ENCODE measurements at places on chromosomes 5 and 9.

DNA sequence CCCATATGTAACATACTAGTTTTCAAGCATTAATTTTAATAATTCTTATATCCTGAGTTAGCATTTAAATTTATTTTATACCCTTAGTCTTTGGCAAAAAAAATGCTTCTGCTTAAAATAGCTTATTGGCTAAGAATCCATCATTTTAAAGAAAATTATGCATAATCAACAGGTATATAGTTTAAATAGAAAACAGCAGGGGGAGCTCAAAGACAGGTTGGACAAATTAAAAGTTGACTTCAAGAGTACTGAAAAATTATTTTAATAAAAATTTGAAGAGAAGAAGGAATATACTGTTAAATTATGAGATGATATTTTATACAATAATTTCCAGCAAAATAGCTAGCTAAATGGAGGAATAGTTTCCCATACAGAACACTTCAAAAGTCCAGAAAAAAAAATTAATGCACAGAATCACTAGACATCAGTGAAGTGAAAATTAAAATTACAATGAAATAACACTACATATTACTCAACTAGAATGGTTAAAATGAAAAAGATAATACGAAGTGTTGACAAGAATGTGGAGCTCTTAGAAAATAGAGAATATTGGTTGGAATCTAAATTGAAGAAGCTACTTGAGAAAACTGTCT is 387.1 kb downstream of the PDE4D start:
- DNase-seq = no peak

- no peak for DNase-seq
Measured at GRCh38 chr5:18699681-18700080, 1065.4 kb downstream of the TAF11L14 start.

DNA sequence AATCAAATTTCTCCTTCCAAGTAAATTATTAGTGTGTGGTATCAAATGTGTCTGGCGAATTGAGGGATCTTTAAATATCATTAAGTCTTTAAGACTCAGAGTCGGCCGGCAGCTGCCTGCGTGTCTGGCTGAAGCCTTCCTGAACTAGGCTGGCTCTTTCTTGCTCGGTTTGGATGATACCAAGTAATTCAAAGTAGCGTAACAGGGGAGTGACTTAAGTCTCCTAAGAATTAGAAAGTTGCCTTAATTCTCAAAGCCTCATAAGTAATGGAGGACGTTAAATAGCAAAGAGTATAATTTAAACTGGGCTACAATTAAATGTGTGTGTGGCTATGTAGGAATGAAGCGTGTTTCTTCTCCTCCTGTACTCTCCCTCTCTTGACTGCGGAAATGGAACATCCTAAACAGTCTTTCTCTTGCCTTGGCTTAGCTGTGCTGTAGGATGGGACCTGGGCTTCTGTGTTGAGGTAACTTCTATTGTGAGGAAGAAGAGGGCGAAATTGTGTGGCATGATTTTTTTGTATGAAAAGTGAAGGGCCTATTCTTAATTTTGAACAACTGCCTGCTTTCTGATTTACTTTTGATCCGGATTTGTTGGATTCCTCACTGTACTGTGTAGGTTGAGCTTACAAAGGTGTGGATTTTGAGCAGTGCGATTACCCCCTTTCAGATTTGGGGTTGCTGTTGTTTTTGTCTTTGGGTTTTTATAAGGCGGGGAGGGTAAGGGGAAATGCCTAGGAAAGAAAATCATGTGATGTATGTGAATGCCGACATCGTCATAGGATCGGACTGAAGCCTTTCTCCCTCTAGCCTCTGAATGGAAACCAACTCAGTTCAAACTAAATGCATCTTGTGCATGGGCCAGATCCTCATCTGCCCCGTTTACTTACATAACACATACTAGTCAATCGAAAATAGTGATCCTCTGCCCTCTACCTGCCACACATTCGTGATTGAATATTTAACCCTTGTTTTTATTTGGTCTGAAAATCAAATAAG is 29.9 kb downstream of the CPEB4 start:
- peak; percentile 60 for DNase-seq

GRCh38 chr5:94670726-94671125 is 52.3 kb downstream of the SLF1 start:
- no peak for DNase-seq

- DNase-seq = no peak
Measured at GRCh38 chr9:135850737-135851136, 56.6 kb downstream of the CAMSAP1 start.

DNA sequence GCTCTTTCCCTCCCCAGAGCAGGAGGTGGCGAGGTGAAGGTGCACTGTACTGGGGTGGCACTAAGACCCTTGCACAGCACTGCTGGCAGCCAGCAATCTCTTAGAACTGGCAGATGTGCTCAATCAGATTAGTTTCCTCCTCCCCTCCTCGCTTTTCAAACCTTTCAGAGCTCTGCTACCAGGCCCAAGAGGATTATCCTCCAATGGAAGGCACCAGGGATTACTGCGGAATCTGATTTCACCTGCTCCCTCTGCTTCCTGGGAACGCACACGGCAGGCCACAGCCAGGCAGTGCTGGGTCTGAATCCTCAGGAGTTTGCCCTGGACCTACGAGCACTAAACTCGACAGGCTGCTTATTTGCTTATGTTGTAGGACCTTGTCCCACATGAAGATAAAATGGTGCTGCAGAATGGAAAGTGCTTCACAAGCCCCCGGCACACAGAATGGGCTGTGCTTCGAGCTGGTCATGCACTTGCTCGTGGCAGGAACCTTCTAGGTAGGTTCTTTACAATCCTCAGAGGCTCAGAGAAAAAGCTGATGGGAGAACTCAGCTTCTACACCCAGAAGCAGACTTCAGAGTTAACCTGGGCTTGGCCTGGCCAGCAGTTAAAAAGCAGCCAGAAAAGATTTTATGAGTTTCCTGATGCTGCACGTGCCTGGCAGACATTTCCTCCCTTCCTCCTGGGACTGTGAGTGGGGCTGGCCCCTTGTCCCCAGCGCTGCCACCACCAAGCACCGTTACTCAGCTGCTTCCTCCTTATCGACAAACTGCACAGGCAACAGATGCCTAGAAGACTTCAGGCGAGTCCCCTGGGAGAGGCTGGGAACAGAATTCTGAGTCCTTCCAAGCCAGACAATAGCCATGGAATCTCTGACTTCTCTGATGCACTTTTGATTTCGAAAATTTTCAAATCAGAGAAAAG is 33.1 kb downstream of the FABP6 start:
- no peak for DNase-seq

GRCh38 chr5:38403406-38403805 is 145.0 kb downstream of the EGFLAM start:
- DNase-seq = no peak

DNA sequence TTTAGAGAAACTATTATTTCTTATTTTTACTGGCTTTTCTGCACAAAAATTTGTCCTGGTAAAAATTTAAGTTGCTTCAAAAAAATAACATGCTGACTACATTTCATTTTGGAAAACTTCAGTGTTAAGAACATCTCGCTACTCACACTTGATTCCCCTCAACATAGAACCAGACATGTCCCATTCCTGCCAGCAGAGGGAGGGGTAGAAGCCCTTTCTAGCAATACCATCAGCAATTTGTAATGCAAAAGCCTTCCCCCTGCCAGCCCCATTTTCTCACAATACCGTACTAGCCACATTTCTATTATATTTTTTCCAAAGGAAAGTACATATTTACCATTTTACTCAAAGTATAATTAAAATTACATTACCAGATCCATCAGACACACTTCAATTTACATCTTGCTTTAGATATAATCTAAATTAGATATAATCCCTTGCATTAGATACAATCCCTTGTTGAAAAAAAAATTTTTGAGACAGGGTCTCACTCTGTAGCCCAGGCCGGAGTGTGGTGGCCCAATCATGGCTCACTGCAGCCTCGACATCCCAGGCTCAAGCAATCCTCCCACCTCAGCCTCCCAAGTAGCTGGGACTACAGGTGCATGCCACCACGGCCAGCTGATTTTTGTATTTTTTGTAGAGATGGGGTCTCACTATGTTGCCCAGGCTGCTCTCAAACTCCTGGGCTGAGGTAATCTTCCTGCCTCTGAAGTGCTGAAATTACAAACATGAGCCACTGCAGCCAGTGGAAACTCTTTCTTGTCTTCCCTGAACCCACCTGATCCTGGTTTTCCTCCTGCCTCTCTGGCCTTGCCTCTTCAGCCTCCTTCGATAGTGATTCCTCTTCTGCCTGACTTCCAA is 39.6 kb upstream of the IDNK start:
- DNase-seq = peak; percentile 10

- DNase-seq = no peak
Measured at GRCh38 chr5:62065050-62065449, 241.0 kb upstream of the KIF2A start.

DNA sequence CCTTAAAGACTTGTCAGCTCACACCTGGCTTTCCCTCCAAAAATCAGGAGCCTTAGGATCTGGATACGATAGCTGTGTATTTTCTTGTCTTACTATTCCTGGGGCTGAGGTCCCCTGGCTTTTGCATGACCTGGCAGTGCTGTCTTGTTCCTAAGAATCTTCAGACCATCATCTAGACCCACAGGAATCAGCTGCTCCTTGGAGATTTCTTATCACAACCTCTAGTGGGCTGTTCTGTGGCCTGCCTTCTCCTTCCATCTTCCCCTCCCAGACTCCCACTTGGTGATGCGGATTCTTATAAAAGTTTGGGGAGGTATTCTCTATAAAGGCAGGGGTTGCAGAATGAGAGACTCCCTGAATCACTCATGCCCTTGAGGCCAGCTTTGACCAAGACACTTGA is 21.4 kb downstream of the LCP2 start:
- DNase-seq = no peak

DNA sequence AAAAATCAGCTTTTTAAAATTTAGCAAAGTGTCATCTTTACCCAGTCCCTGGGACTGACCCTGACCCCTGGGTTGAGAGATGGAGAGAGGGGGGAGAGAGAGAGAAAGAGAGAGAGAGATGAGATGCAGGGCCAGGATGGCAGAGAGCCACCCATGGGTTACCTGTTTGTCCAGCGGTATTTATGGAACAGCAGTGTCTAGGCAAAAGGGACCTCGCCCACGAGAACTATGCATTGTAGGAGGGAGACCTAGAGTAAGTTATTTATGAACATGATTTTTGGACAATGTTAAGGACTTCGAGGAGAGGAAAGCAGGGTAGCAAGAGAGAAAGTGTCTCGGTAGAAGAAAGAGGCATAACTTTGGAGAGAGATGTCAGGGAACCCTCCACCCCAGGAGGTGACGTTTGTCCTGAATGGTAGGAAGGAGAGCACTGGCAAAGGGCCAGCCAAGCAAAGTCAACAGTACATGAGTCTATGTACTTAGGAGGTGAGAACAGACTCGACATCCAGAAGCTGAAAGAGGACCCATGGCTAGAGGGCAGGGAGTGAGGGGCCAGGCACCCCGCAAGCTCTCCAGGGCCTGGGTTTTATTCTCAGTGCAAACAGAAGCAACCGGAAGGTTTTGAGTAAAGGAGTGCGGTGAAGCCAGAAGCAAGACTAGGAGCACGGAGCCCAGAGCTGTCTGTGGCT is 30.5 kb upstream of the MSX2 start:
- DNase-seq = no peak

DNA sequence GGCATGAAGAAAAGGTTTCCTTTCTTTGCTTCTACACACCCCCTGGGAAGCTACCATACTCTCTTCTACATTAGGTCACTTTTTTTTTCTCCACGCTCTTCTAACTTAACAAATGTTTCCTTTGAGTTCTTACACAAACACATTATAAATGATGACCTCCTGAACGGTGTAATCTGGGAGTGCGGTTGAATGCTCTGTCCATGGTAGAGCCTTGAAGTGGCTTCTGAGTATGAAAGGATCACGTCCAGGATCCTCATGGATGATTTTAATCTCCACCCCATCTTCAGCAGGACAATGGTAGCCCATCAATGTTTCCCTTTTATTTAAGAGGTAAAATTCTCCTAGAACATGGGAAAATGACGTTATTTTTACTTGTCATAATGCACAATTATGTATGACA is 587.3 kb downstream of the SEMA5A start:
- no peak for DNase-seq

GRCh38 chr9:135547756-135548736 is 2.1 kb downstream of the OBP2A start:
- no peak for DNase-seq

DNA sequence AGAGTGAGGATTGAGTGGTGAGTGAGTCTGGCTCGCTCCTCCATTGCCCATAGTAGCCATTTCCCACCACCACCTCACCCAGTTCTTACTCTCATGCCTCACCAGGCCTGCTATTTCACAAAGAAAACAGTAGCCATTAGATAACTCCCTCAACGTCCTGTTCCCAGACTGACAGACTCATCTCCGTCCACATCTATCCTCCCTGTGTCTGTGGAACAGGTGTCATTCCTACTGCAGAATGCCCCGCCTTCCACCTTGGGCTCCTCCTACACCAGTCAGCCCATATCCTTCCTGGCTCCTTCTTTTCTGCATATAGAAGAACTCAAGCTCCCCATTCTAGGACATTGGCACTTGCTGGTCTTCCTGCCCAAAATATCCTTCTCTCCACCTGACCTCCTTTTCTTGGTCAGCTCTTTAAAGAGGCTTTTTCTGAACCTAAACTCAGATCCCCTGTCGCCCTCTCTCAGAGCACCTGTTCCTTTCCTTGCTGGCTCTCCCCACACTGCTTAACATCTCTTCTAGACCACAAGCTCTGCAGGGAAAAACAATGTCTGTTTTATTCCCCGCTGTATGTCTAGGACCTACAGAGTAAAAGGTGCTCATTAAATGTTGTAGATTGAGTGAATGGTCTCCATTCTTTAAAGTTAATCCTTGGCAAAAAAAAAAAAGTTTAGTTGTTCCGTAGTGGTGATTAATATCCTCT is 3.2 kb downstream of the TNFAIP8 start:
- no peak for DNase-seq

DNA sequence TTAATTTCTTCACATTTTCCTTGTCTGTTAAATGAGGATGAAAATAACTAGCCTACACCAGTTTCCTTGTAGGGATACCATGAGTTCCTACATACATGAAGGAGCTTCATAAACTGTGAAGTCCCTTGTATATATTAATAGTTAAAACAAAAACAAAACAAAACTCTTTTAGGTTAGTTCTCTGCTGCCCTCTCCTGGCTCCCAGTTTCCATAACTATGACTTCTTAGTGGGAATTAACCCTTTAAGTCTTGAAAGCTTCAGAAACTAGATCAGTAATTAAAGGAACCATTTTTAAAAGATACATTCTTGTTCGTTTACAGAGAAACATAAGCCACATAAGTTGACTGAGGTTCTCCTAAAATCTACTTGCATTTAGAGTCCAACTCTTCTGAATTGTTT is 500.0 kb upstream of the C9orf72 start:
- DNase-seq = no peak

DNA sequence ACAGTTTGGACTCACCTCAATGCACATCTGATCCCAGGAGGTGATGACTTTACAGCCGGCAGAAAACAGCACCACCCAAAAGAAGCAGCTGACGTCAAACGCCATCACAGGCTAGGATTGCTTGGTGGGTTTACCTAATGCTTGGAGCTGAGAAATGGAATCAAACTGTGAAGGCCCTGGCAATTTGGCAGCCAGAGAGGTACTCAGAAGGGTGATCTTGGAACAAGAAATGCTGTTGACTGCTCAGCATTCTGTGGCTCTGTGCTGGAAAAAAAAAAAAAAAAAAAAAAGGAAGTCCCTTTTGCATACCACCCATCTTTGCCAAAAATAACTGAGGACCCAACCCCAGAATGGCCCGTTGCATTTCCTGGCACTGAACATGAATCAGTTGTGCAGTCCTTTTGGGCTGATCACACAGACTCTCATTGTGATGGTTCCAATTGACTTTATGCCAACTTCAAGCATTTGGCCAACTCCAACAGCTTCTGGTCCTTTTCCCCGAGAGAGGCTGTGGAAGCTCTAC is at the start of gene CD180:
Gene CD180 (minus strand): TSS at position 263 of the 523 bp plus-strand sequence. CDS start 158 bp downstream, at position 105.
- no peak for DNase-seq

Measured in activated CD4-positive, alpha-beta T cell treated with anti-CD3 and anti-CD28 coated beads, Interleukin-2, amount 50 U/mL, for 48 hours (primary cell).